ENCODE measurements at places on chromosomes 5 and 9.

DNA sequence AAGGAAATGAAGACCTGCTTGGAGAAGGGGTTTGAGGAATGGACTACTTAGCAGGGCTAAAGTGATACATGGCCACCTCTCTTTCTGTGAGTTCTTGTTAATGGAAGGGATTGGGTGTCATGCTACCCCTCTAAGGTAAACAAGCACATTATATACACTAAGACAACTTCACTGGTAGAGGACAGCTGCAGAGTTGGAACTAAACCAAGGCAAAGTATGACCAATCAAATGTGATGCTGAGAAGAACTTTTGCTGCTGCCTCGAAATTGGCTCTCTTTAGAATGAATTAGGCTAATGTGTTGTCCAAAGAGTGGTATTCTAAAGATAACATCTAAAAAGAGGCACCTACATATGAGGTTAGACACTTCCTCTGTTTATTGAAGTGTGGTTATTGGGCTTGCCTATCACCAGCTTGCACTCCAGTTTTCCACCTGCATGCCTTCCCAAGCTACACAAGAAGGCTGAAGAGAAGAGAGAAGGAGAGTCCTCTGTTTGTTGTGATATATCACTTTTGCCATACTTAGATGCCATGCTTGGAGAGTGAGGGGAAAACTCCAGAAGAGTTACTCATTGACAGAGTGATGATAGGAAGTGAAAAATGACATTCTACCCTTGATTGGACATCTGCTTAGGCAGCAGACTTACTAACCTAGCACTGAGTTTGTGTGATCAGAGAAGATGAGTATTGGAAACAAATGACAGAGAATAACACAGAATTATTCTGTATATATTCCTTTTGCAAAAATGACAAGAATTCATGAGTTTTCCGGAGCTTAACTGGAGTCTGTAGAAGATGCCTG is 536.1 kb downstream of the ZNF608 start:
- no peak for DNase-seq

DNA sequence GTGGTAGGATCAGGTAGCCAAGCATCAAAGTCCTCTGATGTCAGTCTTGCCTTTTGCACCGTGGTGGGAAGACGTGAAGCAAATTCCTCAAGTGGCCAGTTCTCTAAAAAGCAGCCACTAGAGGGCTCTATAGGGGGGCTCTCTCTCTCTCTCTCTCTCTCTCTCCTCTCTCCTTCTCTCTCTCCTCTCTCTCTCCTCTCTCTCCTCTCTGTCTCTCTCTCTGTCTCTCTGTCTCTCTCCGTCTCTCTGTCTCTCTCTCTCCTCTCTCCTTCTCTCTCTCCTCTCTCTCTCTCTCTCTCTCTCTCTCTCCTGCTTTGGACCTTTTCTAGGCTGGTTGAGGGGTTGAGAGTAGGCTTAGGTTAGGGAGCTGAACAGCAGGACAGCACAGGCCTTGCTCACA is 13.9 kb upstream of the OSMR start:
- peak; percentile 10 for DNase-seq

GRCh38 chr5:151052836-151053235 is 28.0 kb downstream of the TNIP1 start:
- no peak for DNase-seq

DNA sequence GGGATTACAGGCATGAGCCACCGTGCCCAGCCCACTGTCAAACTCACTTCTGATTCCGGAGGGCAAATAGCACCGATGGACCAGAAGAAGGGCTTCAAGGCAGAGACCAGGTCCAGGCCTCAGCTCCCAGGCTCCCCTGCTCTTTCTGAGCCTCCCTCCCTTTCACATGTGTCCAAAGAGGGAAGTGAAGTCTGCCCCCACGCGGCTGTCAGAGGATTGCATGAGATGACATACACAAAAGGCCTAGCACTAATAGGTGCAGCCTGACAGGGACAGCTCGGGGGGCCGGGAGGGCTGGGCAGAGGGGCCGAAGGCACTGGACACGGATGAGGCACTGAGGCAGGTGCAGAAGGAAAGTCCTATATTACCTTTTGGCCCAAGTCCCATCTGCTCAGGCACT is 16.1 kb downstream of the FBP1 start:
- DNase-seq, result peak; percentile 20

GRCh38 chr9:86968258-86968920 is 21.1 kb upstream of the GAS1 start:
- DNase-seq, result no peak

- no peak for DNase-seq
Observed at GRCh38 chr5:106092455-106092854, 1578.3 kb downstream of the EFNA5 start.

- no peak for DNase-seq
Observed at GRCh38 chr9:131238402-131239021, 37.8 kb downstream of the FAM78A start.

- DNase-seq, result peak; percentile 47
Observed at GRCh38 chr5:129771058-129771838, 23.4 kb downstream of the MINAR2 start.

- DNase-seq, result peak; percentile 76
Observed at GRCh38 chr5:55936100-55936693, 58.6 kb downstream of the IL6ST start.

GRCh38 chr9:101836021-101836420 is 97.6 kb upstream of the GRIN3A start:
- no peak for DNase-seq

- DNase-seq, result no peak
Observed at GRCh38 chr5:15719784-15720183, 219.8 kb downstream of the FBXL7 start.

DNA sequence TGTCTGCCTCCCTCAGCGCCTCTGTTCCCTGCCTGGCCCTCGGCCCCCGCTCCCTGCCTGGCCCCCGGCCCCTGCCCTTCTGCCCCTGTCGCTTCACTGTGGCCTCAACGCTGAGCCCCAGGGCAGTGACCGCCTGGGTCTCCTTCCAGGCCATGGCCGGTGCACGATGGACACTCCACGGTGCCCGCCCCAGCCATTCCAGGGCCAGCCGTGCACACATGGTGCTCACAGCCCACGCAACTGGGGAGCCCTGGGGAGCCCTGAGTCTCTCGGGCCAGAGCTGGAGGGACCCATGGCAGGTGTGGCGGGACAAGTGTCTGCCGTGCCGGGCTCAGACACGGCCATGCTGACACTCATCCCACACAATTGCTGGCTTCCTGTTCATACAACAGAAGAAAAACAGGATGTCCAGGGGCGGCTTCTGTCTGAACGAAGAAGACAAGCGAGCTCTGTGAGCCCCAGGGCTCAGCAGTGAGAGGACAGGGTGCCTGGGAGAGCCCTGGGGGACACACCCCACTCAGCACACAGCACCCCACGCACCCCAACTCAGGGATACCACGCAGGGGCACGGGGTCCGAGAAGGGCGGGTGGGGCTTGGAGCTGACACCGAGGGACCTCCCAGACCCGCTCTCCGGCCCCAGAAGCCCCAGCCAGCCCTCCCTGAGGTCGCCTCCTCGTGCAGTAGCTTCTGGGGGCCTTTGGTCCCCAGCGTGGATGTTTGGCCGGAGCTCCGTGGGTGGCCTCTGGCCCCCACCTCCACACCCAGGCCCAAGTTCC is 35.7 kb downstream of the EXD3 start:
- DNase-seq, result peak; percentile 18

DNA sequence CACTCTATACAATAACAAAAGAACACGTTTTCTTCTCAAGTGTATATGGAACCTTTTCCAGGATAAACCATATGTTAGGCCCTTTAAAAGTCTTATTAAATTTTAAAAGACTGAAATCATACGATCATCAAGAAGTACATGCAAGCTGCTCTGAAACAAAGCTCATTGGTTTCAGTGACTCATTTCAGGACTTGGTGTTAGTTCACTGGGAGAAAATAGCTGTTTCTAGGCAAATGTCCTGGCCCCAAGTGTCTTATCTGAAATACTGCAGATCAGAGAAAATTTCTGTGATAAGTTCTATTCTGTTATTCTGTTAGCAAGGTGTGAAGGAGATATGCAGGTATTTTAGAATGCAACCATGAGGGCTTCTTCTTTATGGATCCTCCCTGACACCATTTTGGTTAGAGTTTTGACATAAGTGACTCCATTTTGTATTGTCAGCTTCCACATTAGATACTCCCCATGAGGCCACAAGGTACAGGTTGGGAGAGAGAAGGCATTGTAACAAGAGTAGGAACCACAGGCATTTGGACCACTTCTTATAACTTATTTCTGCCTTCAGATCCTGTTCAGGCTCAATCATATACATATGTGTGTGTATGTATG is 7.5 kb upstream of the CCDC180 start:
- no peak for DNase-seq

GRCh38 chr5:144385597-144385996 is 214.9 kb downstream of the KCTD16 start:
- DNase-seq, result no peak

- DNase-seq, result no peak
Observed at GRCh38 chr9:15697446-15697851, 144.6 kb downstream of the CCDC171 start.

DNA sequence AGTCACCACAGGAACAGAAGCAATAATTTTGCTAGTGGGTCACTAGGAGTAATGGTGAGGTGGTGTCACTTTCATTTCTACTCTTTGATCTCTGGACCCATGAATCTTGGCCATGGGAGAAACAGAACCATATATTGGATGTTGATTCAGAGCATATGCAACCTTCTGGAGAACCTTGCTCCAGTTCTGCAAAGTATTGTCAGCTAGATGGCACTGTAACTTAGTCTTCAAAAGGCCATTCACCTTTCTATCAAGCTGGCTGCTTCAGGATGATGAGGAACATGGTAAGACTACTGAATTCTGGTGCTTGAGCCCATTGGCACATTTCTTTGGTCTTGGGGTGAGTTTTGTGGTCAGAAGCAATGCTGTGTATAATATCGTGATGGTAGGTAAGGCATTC is 129.1 kb upstream of the FBN2 start:
- DNase-seq, result no peak

- no peak for DNase-seq
Observed at GRCh38 chr9:38026021-38026809, 42.8 kb downstream of the SHB start.

- DNase-seq, result no peak
Observed at GRCh38 chr9:336039-336438, 121.4 kb downstream of the DOCK8 start.

DNA sequence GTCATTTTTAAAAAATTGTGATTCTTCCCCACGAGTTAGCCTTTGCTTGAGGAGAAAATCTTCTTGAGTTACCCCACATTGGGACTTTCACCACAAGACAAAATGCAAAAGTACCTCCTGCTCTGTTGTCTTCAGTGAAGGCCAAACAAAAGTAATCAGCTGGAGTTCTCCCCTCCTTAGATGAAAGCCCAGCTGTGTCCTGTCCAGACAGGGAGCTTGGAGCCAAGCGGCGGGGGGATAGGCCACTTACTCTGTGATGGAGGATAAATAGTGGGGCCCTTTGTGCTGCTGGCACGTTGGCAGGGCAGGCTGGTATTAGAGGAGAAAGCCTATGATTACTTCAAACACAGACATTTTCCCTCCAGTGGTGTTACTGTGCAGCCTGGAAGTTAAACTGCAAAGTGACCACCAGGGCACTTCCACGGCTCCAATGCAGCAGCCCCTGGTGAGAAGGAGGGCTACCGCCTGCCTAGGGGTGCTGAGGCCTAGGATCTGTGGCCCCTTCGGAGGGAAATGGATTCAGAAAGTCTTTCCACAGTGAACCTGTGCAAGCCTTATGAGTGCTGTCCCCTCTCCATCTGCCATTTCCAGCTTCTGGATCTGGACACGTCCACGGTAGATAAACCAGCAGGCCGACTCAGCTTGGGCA is 155.0 kb downstream of the TMEM167A start:
- no peak for DNase-seq

- DNase-seq, result no peak
Observed at GRCh38 chr5:10625700-10626472, 62.0 kb downstream of the ANKRD33B start.

DNA sequence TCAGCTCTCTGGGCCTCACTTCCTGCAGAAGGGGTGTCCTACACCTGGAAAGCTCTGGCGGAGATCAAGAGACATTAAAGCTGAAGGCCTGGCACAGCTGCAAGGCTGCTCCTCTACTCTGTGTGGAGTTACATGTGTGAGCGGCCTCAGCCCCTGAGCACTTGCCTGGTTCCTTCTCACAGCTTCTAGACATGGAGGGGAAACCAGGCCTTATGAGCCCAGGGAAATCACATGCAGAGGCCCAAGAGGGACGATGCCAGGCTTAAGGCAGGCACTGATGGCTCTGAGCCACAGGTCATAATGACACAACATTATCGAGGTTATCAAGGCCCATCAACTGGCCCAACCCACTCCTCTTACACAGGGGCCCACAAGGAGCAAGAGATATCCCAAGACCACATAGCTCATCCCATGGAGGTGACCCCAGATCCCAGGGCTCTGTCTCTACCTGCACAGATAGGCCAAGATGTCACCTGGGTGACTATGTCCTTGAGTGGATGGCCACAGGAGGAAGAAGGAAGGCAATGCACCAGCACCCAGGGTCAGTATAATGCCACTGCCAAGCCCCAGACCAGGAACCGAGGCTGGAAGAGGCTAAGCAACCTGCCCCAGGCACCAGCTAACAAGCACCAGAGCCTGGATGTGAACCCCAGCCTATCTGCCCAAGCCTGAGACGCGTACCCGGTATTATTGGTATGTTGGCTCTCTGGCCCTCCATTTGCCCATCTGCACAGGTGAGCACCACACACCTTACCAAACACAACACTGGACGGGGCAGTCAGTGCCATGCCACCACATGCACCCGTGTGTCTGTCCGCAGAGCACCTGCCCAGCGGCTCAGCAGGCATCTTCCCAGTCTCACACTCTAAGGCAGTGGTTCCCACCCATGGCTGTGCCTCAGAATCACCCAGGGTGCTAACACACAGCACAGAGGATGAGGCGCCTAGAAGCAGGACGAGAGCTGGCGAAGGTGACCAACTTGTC is 143.3 kb downstream of the GABBR2 start:
- DNase-seq, result no peak

DNA sequence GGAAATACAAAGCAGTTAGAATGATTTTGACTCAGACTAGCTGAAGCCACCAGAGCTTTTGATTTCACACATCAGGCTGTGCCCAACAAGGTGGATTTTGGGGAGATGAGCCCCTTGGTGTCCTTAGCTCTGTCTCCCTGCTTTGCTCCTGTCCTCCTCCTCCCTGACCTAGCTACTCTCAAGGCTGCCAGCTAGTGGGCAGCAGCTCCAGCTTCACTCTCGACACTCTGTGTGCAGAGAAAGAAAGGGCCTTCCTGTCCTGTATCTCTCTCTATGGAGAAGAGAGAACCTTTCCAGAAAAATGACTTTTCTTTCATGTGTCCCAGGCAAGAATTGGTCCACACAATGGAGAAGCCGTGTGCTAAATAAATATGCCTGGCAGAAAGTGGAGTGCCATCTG is 446.2 kb downstream of the SEMA5A start:
- no peak for DNase-seq

DNA sequence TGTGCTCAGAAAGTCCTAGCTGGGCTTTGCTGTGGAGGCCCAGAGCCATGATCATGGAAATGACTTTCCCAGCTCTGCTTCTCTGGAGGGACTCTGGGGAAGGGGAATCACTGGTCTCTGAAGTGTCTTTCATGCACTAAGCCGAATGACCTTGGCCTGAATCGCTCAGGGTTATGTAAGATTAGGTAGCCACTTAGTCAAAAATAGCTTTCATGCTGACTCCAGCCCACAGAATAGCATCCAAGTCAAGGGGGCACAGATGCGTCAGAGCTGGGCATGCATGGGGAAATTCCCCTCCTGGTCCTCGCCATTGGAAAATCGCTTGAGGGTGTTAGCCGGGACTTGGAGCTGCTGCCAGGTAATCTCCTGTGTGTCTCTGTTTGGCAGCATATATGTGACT is 36.1 kb upstream of the PPARGC1B start:
- no peak for DNase-seq

Data from CD4-positive, alpha-beta T cell treated with Interleukin-4 for 1 hour (primary cell).